ENCODE measurements at places on chromosomes 6 and 20.

DNA sequence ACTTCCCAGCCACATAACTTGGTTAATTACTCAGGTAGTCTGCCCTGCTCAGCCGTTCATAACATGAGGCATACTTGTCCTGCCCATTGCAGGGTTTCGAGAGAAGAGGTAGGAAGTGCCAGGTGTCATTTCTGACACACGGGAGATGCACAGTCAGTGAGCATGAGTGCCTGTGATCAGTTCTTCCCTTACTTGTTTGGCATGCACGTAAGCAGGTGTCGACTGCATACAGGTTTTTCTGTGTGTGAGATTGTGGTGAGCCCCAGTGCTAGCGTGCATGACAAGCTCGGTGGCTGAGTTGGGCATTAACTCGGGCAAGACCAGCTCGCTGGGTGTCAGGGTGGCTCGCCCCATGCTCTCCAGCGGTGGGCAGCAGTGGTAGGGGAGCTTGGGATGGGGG is 51.2 kb upstream of the SLC22A1 start:
- DNase-seq = no peak

- no peak for DNase-seq
These were observed 1.8 kb downstream of the ADAM33 start for GRCh38 chr20:3679749-3680700.

DNA sequence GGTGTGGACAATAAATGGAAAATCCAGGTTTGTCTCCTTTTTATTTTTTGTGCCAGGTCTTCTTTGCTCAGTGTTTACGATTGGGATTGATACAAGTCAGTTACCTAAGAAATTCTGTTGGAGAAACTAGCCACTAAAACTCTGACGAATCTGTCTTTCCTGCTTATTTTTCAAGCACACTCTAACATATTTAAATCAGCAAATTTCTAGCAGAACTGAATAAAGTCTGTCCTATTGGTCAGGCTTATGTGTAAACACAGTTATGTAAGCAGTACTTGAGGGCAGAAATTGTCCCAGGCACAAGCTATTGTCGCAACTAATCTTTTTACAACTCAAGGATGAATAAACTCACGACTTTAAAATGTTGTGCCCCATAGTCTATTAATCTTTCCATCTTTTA is 12.1 kb upstream of the EXOC2 start:
- DNase-seq = no peak

DNA sequence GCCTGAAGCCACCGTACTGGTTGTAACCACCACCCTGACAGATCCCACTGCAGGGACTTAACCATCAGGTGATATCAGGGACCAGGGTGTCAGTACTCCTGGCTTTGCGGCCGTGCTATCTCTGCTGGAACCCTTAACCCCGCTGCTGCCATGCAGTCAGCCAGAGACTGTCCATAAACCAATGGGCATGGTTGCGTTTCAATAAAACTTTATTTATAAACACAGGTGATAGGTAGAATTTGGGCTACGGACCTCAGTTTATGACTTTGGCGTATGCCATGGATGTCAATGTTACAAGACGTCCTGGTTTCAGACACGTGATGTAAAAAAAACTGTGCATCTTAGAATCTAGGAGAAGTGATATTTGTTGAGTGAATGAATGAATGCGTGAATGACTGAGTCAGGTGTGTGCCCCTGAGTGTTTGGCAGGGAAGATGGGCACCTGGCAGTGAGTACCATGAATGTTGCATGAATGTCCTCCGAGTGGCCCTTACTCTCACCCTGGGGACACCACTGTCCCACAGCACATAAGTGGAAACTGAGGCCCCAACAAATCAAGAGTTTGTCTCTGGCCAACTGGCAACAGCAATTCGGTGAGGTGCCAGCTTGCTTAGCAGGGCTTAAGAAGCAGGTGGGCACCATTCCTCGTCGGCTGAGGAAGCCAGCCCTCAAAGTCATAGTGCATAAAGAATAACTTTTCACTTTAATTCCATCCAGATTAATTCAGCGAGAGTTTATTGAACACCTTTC is 64.0 kb upstream of the APCDD1L start:
- peak; percentile 15 for DNase-seq

DNA sequence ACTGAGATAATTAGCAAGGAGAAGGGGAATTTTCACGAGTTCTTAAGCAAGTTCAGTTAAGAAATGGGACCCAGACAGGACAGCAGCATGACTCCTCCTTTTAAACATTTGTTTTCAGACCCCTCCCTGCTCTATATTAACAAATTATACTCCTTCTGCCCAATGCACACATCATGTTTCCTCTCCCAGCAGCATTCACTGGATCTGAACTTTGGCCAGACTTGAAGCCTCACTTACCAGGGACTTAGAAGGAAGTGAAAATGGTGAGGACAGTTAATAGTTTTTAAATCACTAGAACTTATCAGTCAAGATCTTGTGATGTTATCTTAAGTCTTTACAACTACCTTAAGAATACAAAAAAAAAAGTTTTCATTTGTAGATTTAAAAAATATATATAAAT is 1174.7 kb upstream of the MAP3K7 start:
- DNase-seq = no peak

GRCh38 chr20:38414769-38415450 is 20.2 kb downstream of the SNHG17 start:
- no peak for DNase-seq

DNA sequence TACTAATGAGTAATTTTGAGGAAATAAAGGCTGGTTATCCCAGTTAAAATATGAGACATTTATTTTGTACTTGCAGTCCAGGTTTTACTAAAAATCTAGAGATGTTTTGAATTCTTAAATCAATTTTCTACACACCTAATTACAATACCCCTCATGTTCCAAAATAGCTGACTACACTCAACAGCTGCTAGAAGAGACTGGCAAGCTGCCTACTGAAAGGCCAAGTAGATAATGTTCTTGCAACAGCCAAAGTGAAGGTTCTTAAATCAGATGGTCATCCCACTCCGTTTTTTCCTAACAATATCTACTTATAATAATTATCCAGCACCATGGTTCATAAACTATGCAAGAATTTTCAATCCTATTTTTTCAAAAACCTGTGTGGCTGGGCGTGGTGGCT is 69.0 kb downstream of the DTNBP1 start:
- no peak for DNase-seq

DNA sequence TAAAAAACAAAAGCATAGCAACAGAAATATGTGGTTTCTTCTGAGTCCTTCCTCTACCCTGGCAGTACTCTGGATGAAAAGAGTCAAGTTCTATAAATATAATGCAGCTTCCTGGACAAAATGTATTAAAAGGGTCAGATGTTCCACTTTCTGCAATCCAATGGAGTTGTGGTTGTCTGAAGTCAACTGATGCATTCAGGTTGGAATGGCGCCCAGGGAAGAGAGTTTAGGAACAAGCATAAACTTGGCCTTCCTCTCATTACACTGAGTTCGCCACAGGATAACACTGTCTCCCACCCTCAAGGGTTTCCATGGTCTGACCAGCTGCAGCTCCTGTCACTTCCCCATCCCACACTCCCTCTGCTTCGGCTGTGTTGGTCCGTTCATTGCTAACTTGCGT is 66.4 kb downstream of the PLEKHG1 start:
- peak; percentile 60 for DNase-seq

GRCh38 chr6:169803271-169803811 is 51.9 kb downstream of the ERMARD start:
- no peak for DNase-seq

- peak; percentile 80 for DNase-seq
These were observed 241.0 kb downstream of the DLL1 start for GRCh38 chr6:170049641-170050561.

GRCh38 chr6:161407581-161407980 is 133.7 kb upstream of the AGPAT4 start:
- no peak for DNase-seq

DNA sequence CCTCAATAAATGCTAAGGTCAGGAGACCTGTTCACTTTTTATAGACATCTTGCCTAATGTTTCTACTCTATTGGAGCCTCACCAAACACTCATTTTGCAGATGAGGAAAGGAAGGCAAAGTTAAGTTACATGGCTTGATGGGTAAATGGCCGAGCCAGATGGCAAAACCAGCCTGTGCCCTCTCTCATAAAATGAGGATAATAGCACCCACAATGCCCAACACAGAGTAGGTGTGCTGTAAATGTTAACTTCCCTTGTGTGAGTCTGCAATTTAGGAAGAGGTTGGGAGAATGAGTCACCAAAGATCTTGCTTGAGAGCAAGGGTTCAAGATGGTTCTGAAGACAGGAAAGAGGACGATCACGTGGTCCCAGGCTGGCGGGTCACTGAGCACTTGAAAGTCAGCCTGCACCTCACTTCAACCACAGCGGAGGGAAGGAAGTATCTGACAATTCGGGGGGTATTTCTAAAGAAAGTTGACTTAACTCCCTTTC is 3.3 kb downstream of the KCNK5 start:
- no peak for DNase-seq

DNA sequence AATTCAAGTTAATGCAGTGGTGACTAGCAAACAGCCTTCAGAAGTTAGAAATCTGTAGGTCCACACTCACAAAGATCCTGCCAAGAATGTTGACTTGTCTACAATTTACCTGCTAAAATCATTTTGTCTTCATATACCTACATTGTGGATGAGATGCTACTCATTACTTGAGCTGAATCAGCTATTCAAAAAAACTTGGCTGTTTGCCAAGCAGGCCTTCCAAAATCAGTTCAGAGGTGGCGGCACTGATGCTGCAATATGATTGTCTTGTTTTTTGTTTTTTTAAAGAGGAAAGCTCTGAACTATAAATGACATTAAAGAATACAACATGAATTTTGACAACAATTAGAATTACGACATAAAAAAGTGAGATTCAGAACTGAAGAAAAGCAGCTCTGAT is 354.7 kb upstream of the KHDRBS2 start:
- no peak for DNase-seq

DNA sequence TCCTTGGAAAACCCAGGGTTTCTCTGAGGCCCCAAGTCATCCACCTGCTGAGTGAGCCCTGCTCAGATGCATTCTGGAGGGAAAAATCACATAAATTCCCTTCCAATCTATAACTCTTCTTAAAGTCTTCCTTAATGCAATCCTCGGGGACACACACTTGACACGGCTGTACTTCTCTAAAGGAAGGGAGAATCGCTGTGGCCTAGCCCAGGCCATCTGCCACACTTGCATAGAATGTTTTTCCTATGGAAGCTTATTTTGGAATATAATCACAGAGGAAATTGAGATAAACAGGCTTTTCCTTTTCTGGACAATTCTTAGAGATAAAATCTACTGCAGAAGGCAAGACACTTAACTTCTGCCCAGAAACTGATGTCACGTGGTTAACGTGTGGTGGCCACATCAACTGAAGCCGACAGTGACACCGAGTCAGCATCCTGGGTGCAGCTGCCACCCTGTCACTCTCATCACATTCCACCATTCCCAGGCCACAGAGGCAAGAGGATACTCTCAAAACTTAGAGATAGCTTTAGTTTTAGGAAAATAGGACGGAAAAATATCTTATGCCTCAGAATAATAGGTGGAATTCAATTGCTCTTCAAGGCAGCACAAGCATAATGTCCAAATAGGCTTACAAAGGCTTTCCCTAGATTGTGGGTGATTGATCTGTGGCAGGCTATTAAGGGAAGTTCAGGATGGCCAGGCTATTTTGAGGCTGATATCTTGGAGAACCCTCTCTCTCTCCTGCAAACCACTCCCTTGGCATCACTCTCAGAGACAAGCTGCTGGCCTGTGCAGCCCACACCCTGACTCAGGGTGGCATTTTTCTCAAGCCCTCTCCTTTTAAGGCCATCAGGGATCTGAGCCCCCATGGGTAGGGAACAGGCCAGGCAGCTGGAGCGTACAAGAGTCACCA is 29.6 kb downstream of the PSMB1 start:
- no peak for DNase-seq

DNA sequence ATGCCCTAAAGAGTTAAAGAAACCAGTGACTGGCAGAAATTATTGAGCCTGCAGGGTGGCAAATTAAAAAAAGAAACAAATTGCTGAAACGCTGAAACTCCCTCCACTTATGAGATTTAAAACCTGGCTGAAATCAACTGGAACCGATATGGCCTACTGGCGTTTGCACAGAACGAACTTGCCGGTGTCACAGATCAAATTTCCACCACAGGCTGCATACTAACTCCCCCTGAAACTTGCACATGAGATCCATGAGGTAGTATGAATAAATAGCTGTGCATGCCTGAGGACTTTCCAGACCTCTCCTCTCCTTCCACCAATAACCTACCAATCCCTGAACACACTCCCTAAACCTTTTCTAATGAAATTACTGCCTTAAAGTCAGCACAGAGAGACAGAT is 150.4 kb downstream of the RNGTT start:
- DNase-seq = no peak

GRCh38 chr20:10633718-10634117 is 40.1 kb downstream of the JAG1 start:
- peak; percentile 1 for DNase-seq

DNA sequence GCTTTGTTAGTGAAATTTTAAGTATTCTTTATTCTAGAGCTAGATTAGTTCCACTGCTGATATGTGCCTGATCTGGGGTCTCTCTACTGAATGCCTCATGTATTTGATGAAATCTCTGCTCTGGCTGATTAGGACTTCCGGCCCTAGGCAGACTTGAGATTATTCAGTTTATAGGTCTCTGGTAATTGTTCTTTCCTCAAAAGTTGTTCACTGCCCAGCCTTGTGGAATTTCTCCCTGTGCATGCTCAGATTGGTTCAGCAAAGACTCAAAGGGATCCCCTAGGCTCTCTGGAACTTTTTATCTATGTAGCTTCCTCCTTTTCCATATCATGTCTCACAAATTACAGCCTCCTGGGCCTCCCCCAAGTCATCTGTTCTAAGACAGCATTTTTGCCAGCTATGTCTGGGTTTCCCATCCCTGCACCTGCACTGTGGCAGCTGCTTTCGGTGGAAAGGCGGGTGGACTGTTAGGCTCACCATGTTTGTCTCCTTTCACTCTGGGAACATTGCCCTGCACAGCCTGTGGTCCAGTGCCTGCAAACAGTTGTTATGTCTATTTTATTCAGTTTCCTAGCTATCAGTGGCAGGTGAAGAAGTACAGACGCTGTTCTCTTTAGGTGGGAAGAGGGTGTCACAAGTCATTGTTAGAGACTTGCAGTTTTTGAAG is 73.7 kb downstream of the RPP40 start:
- no peak for DNase-seq

- DNase-seq = no peak
These were observed 84.7 kb downstream of the CD164 start for GRCh38 chr6:109297406-109298110.

- peak; percentile 24 for DNase-seq
These were observed 143.9 kb downstream of the DTNBP1 start for GRCh38 chr6:15518878-15519277.

DNA sequence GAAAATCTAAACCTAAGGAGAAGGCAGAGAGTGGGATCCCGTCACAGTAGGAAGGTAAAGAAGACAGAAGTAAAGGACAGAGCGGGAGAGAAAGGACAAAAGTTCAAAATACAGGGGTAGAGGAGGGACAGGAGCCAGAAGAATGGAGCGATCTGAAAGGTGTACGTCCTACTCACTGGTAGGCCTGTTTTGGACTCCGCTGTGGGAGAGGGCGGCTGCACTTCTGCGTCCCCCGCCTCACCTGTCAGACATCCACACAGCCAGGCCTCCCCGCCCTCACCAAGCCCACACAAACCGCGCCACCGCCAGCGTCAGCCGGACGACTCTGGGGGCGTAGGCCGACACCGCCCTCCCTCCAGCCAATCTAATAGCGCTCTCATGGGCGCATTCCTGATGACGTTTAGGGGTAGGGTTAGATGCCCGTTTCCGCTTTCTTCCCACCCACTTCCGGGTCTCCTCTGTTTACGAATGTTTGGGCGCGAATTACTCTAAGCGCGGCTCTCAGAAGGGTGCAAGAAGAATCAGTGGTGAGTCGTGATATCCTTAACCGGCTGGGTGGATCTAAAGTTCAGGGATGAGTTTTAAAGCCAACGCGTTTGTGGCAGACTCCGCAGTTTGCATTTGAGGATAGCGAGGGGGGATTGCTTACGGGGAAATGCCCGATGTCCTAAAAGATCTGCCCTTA is at the start of the genes CENPQ and MMUT:
TSS of gene CENPQ (plus strand) at position 444 of the 685 bp plus-strand sequence. CDS start 6,807 bp downstream, outside the sequence.
TSS of gene MMUT (minus strand) at position 327 of the 685 bp plus-strand sequence. CDS start 3,787 bp downstream, outside the sequence.
- peak; percentile 94 for DNase-seq

Measured in right forelimb (tissue), 1 donor.